Caki2 (cell line): ENCODE measurements at places on chromosomes 12 and 14. TPM values are rescaled to one million over a fixed set of nuclear protein-coding genes. Genes with fewer than 3 reads are reported as not detected.

Gene MYBPC1
- total RNA-seq, result 0.06 TPM in 1 of 2 replicates, not detected in the other

DNA sequence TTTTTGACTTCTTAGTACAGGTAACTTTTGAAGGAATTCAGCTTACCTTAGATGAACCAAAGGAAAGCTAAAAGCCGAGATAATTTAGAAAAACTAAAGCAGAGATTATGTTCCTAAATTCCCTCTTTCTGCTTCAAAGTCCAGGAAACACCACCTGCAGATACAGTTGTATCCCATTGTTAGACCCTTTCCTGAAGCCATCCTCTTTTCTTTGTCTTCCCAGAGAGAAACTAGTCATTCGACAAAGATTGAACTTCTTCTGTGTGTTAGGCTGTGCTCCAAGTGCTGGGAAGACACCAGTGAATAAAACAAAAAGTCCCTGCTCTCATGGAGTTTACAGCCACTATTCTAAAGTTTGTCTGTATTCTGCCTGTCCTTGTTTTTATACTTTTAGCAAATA, 29.3 kb downstream of the PPM1A start:
- DNase-seq, result no peak

Gene SVOP
- not detected in 2 replicates for total RNA-seq

DNA sequence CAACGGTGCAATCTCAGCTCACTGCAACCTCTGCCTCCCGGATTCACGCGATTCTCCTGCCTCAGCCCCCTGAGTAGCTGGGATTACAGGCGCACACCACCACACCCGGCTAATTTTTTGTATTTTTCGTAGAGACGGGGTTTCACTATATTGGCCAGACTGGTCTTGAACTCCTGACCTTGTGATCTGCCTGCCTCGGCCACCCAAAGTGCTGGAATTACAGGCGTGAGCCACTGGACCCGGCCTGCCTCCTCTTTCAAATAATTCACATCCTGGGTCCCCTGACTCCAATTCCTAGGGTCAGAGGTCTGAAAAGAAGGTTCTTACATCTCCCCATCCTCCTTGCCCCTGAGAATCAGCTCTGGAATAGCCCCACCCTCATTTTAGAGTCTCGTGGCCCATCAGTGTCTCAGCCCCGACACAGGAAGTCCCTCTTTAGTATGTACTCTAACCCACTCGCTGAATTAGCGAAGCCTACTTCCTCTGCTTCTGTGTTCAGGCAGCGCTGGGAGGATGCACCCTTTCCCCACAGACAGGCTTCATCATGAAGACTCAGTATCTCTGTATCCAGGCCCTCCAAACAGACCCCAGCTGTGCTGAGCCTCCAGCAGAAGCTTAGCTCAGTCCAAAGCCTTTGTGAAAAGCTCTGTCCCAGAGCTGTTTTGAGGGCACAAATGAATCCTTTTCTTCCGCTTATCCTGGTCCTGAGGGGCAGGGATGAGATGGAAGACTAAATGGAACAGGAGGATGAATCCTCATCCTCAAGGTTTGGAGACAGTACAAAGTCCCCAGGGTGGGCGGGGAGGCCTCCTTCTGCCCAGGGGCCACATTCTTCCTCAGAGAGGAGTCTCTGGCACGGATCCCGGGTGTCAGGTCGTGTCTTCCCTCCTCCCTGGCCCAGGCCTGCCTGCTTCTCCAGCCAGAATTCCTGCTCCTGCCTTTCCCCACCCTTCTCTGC, 3.5 kb downstream of the LPAR5 start:
- no peak for DNase-seq

- DNase-seq, result no peak
Observed at GRCh38 chr12:130043685-130044406, 118.4 kb upstream of the FZD10 start.

DNA sequence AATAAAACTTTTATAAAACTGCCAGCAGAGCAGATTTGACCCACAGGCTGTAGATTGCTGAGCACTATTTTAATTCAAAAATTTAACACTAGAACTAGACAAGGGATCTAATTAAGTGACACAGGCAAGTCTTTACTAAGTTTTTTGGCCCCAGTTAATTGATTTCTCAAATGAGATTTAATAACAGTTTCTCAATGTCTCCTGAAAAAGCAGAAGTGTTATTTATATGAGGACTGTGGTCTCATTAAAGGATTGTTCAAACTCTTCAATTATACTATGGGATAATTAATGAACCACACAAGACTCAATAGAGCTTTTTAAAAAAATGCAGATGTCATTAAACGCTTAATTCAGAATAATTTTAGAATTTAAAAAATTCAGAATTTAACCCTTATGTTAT, 1.9 kb downstream of the HEATR5A start:
- DNase-seq, result no peak

DNA sequence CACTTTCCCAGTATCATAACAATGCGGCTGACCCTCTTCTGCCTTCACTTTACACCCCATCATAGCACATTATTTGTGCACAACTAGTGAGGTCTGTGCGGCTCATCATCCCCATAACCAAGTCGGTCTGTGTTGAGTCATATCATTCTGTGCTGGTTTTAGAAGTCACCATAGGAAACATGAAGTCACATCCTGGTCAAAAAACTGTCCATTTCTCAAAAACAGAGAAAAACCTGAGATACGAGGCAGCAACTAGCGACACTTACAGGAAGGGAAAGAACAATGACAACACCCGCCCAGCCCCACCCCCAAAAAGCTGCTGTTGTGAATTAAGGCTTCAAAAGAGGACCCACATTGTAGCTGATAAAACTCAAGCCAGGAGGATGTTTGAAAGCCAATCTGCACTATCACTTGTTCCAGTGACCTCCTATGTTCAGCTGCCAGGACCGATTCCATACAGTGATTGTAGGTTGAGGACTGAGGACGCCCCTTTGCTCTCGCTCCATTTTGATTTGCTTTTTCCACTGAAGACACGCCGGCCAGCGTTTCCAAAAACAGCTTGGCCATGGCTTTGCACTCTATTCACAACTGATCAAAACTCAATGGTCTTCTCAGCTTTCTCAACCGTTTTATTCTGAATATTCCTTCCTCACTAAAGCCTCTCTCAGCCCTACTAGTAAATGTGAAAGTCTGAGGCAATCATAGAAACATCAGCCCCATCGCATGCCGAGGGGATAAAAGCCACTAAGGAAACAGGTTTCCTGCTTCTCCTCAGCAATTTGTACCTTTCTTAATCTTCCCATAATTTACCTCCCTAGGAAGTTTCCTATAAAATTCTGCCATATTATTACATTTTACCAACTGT, 87.5 kb downstream of the DUSP16 start:
- DNase-seq, result no peak

DNA sequence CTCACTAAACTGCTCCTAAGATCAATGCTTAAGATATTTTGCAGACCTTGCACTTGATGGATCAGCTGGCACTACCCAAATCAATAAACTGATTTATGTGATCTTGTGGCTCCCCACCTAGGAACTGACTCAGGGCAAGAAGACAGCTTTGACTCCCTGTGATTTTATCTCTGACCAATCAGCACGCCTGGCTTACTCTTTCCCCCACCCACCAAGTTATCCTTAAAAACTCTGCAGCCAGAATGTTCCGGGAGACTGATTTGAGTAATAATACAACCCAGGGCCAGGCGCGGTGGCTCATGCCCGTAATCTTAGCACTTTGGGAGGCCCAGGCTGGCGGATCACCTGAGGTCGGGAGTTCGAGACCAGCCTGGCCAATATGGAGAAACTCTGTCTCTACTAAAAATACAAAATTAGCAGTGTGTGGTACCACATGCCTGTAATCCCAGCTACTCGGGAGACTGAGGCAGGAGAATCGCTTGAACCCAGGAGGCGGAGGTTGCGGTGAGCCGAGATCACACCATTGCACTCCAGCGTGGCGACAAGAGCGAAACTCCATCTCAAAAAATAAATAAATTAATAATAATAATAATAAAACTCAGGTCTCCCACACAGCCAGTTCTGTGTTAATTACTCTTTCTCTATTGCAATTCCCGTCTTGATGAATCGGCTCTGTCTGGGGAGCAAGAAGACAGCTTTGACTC, 12.0 kb downstream of the MORN3 start:
- peak; percentile 55 for DNase-seq

GRCh38 chr12:66860752-66861750, 182.2 kb upstream of the GRIP1 start:
- peak; percentile 38 for DNase-seq

- no peak for DNase-seq
Observed at GRCh38 chr12:49794021-49794420, 34.2 kb downstream of the NCKAP5L start.

Gene ZFP36L1
- total RNA-seq, result 31.6 and 102 TPM in 2 replicates
